Occipital lobe (tissue), 3 donors: ENCODE measurements at places on chromosomes 2 and 18.
A peak's percentile ranks its signal among the peaks of the same experiment; 100 is the strongest.

DNA sequence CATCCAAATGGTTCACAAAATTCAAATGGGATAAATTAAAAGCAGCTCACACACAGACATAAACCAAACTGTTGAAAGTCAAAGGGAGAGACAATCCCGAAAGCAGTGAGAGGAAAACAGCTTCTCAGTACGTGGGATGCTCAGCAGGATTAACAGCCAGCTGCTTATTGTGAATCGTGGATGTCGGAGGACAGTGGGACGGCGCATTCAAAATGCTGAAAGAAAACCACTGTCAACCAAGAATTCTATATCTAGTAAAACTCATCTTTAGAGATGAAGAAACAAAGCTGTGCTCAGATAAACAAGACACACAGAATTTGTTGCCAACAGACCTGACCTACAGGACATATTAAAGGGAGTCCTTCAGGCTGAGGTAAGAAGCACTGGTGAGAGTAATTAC, 102.9 kb downstream of the NFATC1 start:
- no peak for DNase-seq

GRCh38 chr2:157856187-157856515, 20.0 kb downstream of the ACVR1 start:
- no peak for DNase-seq

DNA sequence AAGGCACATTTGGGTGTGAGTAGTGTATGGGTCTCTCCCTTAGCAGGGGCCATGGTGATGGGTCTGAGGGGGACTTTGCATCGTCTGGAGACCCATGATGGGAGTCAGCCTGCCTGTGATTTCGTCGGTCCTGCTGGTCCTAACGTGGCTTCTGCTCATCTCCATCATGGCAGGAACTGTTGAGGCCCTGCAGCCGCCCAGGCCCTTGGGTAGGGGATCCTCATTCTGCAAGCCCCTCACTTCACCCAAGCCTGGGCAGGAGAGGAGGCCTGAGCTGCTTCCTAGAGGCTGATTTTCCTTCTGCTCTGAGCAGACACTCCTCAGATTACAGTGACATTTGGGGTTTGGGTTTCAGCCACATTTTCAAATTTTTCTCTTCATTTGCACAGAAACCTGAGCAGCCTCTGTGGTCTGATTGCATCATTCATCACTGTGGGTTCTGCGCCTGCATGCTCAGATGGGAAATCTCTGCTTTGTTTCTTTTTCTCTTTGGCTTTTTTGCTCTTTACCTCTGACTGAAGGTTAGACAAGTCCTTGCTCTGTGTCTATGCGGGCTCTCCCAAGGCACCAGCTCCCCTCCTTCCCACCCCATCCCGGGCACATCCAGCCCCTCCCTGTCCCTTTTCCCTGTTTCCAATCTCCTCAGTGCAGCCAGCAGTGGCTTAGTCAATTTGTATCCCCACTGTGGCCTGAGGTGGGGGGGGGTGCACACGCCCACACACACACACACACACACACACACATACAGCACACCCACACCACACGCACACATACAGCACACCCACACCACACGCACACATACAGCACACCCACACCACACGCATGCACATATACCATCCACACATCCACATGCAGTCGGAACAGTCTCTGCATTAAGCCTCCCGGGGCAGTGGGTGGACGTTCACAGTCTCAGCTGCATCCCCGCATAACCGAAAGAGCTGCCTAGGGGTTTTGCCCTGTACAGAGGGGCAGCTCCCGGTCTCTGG, 305.4 kb upstream of the HS6ST1 start:
- no peak for DNase-seq

DNA sequence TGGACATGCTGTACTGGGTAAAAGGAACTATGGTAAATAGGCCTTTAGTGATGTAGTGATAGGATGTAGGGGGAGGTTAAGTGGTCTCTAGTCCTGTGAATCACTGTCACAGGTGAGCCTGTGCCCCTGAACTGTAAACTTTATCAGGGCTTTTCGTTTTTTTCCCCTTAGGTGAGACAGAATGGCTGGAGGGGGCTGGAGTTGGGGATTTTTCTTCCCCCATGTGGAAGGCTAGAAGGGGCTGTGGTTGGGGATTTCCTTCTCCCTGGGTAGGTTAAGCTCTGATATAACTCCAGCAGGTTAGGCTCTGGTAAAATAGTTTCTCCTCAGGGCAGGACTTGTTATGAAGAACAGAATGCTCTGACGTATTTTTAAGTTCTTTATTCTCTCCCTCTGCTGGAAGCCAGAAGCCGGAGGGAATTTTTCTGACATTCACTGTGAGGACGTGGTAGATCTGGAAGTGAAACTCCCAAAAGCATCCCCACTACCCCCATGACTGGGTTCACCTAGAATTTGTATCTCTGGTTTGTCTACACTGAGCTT, 28.5 kb downstream of the PIKFYVE start:
- no peak for DNase-seq

GRCh38 chr2:60105906-60106305, 447.5 kb downstream of the BCL11A start:
- no peak for DNase-seq

GRCh38 chr2:239732666-239733010, 292.5 kb downstream of the NDUFA10 start:
- no peak for DNase-seq

GRCh38 chr18:52348209-52348608, 8.2 kb downstream of the DCC start:
- no peak for DNase-seq

GRCh38 chr2:148906124-148906523, 31.1 kb downstream of the KIF5C start:
- no peak for DNase-seq

DNA sequence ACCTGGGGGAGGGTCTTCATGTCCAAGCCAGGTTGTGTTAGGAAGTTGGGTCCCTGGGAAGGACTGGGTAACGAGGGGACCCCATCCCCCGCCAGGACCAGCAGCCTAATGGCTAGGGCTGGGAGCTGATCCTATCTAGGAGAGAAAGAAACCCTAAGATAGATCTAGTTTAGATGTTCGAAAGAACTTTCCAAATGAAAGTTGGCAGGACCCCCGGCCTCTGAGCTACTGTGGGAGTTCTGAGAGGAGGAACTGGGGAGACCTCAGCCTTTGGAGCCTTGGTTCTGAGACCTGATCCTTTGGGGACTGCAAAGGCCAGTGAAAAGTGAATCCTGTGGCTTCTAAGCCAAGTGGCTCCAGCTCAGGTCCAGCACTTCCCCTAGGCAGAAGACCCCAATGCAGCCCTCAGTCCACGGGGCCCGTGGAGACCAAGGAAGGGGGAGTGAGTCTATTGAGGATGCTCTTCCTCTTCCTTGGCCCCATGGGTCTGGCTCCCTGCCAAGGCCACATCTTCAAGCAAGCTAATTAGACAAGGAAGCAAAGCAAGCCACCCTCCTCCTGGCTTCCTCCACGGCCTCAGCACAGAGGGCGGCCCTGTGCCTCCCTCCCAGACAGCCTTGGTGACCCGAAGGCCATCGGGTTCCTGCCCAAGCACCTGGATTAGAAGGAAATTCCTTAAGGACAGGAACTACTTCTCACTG, 23.5 kb downstream of the CCT7 start:
- DNase-seq, result no peak

GRCh38 chr2:160700021-160700814, 206.6 kb upstream of the RBMS1 start:
- DNase-seq, result no peak

- DNase-seq, result no peak
These were observed 2.2 kb downstream of the IL1RN start for GRCh38 chr2:113129519-113130078.

DNA sequence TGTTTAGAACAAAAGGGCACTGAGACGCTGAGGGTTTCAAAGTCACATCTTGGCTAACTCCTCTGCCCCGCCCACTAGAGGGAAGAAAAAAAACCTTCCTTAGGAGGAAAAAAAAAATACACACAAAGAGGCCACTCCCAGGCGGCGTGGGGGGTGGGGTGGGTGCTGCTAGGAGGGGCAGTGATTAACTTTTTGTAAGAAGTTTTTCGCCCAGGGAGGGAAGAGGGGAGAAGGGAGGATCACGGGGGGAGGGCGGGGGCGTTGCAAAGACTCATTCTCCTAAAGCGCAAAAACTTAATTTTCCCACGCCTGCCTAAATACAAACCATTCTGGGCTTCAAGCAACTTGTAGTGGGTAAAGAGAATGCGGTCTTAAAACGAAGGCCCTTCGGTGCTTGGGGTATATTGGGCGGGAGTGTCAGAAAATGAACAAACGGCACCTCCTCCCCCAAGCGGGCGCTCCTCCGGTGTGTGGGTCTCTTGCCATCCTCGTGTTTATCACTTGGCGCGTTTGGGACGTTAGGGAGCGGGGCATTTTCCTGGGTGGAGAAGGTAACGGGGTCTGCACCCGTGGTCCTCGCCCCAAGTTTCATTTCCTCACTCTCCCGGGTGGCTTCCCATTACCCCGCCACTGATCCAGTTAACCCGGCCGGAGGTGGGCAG, 1.7 kb downstream of the CXCR4 start:
- DNase-seq, result no peak

DNA sequence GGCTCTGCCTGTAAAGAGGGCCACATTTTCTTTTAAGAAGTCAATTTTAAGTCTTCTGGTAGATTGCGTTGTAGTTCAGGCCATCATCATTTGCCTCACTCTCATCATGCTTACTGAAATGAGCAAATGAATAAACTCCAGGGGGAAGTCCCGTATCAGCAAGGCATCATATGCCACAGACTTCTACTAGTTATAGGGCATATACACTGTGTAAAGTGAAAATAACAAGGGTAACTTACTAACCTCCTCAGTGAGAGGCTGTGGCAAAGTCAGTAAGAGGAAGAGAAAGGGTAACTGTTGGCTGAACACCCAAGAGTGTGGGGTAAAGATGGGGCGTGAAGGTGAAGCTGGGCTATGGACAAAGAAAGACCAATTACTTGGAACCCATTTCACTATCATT, 456.2 kb downstream of the SPAG16 start:
- DNase-seq, result no peak

DNA sequence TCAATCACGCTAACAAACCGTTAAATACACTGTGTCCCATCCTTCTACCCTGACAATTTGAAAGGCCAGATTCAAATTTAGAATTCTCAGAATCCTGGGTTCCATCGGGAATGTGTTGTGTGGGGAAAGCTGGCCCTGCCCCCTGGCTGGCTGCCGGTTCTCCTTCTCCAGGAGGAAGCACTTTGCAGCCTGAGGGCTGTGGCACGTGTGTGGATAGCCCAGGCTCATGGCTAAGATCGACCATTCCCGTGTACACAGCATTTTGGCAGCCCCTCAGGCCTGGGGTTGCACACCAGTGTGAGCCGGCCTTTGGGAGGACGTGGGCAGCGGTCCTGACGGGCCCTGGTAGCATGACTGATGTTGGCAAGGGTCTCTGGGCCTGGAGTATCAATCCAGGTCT, 51.0 kb upstream of the ROCK2 start:
- DNase-seq, result no peak

GRCh38 chr2:217270485-217271121, 410.7 kb upstream of the TNP1 start:
- no peak for DNase-seq

DNA sequence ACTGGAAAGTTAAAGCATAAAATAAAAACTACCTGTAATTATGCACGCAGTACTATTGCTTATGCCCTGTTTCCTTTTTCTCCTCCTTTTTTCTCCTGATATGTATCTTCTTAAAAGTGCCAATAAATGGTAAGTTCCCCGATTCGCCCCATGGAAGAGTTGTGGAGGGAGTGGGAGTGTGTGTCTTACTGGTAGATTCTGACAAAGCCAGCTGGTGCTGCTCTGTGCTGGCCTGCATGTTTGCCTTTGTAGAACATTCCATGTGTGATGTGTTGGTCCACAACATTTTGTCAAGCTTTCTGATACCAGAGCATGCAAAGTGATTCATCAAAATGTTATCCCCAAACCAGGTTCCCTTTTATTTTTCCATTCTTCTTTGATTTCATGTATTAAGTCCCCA, 356.9 kb upstream of the RAB12 start:
- DNase-seq, result no peak

GRCh38 chr2:143600116-143600515, 470.9 kb downstream of the ARHGAP15 start:
- no peak for DNase-seq

GRCh38 chr2:212421556-212422334, 116.9 kb downstream of the ERBB4 start:
- DNase-seq, result no peak

- DNase-seq, result no peak
These were observed 940.2 kb upstream of the ZEB2 start for GRCh38 chr2:145460112-145460511.

DNA sequence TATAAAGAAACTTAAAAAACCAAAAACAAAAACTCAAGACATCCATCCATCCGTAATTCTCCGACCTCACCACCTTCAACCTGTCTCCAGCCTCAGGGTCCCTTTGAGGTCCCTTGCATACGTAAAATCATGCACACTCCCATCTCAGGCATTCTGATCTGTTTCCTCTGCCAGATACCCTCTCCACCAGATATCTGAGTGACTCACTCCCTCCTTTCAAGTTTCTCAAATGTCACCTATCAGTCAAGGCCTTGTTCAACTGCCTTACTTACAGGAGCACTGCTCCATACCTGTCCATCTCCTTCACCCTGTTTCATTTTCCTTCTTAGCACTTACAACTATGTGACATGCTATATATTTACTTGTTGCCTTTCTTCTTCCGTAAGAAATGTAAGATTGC, 369.3 kb downstream of the NBAS start:
- no peak for DNase-seq

GRCh38 chr18:28175930-28176697, 816 bp downstream of the CDH2 start:
- peak; percentile 31 for DNase-seq

DNA sequence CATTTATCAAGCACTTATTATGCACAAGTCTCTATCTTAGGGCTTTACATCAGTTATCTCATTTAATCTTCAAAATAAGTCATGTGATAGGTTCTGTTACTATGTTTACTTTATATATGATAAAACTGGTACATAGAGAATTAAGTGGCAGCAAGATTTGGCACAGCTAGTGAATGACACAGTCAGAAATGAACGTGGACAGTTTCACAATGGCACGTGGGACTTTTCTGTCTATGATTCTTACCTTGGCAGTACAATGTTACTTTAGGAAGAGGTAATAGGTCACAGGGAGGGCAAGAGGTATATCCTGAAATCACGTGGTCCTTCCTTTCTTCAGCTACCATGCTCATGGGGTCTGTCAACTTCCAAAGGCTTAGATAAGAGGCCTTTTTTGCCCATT, 53.4 kb downstream of the SLC4A10 start:
- no peak for DNase-seq

GRCh38 chr2:20722592-20723240, 55.8 kb downstream of the GDF7 start:
- no peak for DNase-seq

DNA sequence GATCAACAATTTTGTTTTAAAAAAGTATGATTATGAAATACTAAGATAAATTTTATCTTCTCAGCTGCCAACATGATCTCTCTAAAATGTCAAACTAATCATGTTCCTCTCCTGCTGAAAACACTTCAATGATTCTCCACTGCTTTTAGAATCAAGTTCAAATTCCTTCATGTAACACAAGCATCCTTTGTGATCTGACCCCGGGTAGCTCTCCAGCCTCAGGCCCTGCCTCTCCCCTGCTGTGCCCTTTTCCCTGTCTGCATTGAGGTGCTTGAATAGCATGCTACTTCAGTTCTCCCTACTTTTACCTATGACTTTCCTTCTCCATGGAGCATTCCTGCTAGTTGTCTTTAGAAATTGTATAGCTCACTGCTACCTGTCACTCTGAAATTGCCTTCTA, 274.8 kb downstream of the PDE11A start:
- DNase-seq, result no peak
